Spleen (tissue), 13 donors: ENCODE measurements at places on chromosomes 4 and X.

GRCh38 chrX:24838629-24839028 is 144.9 kb downstream of the POLA1 start:
- DNase-seq, result no peak

DNA sequence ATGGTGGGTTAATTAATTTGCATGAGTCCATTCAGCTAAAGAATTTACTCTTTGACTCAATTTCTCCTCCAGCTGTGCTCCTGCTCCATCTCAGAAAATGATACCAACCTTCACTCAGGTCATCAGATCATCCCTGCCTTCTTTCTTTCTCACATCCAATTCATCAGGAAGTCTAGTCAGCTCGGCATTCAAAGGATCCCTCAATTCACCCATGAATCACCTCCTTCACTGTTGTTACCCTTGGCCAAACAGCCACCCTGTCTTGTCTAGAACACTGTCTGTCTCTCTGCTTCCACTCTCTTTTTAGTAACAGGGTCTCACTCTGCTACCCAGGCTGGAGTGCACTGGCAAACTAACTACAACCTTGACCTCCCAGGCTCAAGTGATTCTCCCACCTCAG is 337.4 kb upstream of the SFRP2 start:
- DNase-seq, result no peak

GRCh38 chr4:156322592-156322991 is 368.9 kb upstream of the CTSO start:
- no peak for DNase-seq

GRCh38 chrX:29555465-29556091 is 659.8 kb upstream of the MAGEB2 start:
- no peak for DNase-seq

DNA sequence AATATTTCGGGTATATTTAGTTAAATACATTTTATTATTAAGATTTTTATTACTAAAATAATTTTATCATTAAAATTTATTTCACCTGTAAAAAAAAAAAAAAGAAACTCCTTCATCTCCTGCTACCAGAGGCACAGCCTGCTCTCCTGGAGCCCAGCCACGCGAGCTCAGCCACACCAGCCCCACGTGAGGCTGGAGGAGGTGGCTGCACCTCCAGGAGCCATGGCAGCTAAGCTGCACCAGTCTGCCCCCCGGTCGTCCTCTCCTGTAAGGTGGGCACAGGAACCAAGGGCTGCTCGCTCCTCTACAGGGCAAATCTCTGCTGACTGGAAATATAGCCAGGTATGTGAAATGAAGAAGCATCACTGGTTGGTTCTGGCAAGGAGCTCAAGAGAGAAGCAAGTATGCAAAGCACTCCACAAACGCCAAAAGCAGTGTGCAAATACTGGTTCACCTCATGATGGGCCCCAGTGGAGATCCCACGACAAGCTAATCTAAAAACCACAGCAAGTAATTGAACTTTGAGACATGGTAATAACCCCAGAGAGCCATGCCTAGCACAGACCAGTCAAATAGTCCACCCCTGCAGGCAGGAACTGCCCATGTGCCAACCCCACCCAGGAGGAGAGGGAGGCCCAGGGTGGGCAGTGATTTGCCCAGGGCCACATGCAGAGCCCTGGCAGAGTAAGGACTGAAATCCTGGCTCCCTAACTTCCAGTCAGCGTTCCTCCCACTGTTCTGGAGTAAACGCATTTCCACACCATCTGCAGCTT is 90.1 kb downstream of the WFS1 start:
- DNase-seq, result no peak

DNA sequence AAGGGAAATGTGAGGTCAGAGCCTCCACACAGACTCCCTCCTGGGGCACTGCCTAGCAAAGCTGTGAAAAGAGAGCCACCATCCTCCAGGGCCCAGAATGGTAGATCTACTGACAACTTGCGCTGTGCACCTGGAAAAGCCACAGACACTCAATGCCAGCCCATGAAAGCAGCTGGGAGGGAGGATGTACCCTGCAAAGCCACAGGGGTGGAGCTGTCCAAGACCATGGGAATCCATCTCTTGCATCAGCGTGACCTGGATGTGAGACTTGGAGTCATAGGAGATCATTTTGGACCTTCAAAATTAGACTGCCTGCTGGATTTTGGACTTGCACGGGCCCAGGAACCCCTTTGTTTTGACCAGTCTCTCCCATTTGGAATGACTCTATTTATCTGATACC is 22.8 kb downstream of the CDKN2AIP start:
- DNase-seq, result no peak

- DNase-seq, result no peak
Measured at GRCh38 chr4:36917413-36917812, 327.1 kb upstream of the NWD2 start.

DNA sequence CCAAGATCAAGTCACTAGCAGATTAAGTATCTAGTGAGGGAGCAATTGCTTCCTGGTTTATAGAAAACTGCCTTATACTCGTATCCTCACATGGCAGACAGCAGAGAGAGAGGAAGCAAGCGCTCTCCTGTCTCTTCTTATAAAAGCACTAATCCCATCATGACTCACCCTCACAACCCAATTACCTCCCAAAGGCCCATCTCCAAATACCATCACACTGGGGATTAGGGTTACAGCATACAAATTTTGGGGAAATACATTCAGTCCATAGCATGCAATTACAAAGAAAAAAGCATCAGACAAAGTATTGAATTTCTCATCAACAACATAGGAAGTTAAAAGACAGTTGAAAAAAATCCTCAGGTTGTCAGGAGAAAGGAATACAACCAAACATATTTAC is 292.6 kb downstream of the IQCM start:
- DNase-seq, result no peak

DNA sequence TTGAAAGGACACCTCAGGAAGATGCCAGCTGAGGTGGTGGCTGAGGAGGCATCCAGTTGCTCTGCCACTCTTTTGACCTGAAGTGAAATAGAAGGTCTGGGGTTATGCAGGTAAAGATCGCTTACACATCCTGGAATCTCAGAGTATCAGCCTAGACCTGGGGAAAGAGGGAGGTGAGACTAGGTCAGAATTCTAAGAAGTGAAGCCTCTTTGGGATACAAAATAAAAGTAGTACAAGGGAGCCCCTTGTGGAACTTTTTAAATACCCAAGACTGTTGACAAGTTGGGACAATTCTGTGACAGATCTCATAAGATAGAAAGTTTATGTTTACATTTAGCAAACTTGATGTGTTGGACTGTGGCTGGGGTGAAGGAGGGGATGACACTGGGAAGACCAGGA is 263.1 kb downstream of the SPRY1 start:
- DNase-seq, result no peak

GRCh38 chrX:130114141-130114588 is 3.9 kb upstream of the ELF4 start:
- DNase-seq, result no peak

- no peak for DNase-seq
Measured at GRCh38 chr4:39933671-39934590, 43.8 kb downstream of the PDS5A start.

DNA sequence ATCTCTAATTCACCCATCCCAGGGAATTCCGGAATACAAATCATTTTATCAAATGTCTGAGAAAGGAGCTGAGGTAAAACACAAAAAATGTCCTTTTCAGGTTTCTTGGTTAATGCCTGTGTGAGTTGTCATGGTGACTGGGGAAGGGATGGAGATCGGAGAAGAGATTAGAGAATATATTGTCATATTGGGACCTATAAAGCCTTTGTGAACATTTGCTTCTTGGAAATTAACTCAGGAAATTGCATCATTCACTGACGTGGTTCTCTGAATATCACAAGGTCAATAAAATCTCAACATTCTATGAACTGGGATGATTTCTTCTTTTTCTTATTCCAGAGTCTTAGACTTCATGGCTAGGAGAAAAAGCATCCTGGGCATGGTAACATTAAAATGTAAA is 174.8 kb upstream of the GLRA2 start:
- DNase-seq, result no peak

GRCh38 chr4:140233791-140234696 is 80.1 kb upstream of the MAML3 start:
- no peak for DNase-seq

DNA sequence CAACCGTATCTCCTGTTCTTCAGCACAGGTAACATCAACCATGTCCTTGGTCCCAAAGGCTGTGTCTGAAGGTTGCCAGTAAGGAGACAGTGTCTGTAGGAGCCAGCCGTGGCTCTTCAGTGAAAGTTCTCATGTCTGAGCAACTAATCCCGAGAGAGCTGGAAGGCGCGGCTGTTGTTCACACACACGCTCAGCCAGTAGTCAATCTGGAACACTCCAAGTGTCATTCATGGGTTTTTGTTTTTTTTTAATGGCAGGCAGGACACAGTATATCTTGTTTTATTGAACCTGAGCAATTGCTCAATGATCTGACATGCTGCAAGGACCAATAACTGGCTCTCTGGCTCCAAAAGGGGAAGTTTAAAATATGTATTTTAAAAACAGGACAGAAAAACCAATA is 48.4 kb upstream of the MAP3K15 start:
- DNase-seq, result no peak

GRCh38 chr4:13413729-13414437 is 70.3 kb downstream of the RAB28 start:
- DNase-seq, result no peak

DNA sequence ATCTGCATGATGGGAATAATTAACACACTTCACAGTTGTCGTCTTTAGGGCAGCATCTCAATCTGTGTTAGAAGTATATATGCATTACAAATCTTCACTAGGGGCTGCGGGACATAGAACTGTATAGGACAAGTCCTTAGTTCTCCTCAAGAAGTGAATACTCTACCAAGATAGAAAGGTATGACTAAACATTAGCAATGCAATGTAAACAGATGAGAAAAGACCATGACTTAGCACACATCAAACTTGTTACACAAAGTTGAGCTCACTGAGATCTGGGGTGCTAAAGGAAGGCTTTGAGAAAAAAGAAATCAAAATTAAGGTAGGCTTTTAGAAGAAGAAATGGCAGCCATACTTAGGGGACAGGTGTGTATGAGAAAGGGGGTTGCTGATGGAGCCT is 182.1 kb upstream of the MAP3K15 start:
- no peak for DNase-seq

GRCh38 chrX:11336201-11336600 is 43.0 kb downstream of the AMELX start:
- DNase-seq, result no peak

DNA sequence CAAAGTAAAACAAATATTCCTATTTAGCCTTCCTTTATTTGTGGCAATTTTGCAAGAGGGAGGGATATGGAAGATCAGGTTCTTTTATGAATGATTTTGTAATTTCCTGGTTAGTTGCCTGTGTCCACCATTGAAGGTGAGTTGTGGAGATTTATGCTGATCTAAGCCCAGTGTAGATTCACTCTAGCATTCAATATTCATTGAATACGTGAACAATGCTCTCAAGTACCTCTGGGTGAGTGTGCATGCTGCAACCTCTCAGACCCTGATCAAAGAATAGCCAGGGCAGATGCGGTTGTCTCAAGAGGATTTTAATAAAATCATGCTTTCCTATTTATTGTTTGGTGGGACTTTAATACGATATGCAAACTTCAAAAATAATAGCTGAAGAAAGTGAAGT is 628.4 kb downstream of the SPRY1 start:
- DNase-seq, result no peak

DNA sequence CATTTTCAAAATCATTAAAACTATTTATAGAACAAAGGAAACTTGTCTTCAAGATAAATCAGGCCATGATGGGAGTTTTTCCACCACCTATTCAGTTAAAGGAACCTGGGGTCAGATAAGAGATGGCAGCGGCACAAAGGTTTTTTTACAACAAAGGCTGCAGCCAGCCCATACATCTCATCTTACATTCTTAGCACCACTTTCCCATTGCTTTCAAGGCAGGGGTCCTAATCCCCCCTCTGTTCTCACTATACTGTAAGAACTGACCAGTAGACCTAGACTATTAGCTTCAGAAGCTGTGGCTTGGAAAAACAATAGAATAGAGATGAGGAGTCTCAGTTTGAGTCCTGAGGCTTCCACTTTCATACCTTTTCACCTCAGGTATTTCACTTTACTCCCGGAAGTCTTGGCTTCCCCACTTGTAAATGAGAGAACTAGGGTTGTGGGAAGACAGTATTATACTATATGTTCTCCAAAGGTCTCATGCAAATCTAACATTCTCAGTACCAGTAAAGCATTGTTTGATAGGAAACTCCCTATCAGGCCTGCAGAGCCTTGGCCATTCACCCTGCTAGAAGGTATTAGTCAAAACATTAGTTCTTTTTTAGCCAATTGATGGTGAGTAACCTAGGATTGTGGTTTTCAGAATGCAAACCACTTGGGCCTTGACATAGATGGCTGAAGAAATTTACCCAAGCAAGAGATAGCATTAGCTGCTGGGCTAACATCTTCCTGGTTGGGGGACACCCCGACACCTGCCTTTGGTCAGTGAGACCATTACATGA is 182.9 kb upstream of the PBDC1 start:
- DNase-seq, result no peak

DNA sequence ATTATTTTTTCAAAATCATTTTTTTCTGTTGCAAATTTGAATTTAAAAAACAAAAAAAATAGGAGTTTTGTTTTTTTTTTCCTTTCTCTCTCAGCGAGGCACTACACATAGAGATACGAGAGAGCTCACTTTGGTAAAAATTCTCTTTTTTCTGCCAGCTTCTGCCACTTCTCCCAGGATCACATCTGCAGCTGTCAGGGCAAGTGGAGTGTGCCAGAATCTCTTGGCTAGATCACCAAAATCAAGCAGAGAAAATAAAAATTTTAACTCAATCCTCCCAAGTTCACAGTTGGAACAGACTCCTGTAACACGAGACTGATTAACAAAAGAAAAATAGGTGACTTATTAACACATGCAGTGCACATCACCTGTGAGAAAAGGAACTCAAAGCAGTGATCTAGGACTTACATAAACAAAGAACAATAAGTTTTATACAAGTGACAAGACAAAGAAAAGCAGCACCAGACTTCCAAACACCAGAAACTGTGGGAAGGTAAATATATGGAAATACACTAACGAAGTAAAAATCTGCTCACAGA is 213.2 kb upstream of the ZFP42 start:
- no peak for DNase-seq

DNA sequence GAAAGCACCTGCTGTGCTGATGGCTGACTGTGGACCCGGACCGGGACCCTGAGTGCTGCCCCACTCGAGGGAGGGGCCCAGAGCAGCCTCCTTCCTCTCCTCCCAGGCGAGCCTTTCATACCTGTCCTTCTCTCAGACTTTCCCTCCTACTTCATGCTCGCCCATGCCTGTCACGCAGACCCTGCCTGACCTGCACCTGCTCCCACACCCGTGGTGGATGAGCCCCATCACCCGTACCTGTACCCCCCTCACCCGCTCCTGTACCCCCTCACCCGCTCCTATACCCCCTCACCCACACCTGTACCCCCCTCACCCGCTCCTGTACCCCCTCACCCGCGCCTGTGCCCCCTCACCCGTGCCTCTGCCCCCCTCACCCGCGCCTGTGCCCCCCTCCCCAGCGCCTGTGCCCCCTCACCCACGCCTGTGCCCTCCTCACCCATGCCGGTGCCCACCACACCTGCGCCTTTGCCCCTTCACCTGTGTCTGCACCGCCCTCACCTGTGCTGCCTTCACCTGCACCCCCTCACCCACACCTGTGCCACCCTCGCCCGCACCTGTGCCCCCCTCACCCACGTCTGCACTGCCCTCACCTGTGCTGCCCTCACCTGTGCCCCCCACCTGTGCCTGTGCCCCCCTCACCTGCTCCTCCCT is 5.8 kb downstream of the MAEA start:
- peak; percentile 54 for DNase-seq

- no peak for DNase-seq
Measured at GRCh38 chr4:91454111-91454510, 849.7 kb upstream of the GRID2 start.

GRCh38 chr4:7367406-7367805 is 67.3 kb downstream of the PSAPL1 start:
- DNase-seq, result peak; percentile 47
